Fibroblast of gingiva (primary cell): ENCODE measurements at places on chromosomes 2 and 18.

- DNase-seq = no peak
Observed at GRCh38 chr2:88856409-88857135, 165.1 kb downstream of the RPIA start.

DNA sequence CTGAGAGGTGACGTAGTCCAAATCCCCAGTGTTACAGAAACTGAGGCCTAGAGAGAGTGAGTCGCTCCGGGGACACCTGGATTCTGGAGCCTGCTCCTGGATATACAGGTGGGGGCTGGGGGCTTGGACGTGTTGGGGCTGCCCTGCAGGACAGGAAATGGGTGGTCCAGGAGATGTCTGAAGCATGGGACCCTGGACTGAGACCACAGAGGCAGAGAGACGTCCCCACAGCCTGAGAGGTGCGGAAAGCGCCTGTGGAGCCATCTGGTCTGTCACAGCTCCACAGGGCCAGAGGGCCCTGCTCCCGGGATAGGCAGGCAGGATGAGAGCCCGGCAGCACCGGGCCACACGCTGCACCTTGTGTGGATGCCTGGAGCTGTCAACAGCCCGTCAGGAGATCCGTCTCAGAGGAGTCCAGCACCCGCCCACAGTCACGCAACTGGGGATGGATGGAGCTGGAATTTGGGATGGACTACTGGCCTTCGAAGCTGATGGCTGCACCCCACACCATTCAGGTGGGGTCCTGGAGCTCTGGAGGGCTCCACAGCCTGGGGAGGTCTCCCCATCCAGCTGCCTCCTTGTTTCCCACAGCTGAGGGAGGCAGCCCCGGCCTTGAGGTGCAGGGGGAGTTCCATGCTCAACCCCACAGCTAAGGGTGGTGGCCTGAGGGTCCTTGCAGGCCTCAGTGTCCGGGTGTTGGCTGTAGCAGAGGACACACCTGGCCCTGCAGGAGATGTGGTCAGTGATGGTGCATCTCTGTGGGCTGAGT, 303.0 kb downstream of the NDUFA10 start:
- no peak for DNase-seq

DNA sequence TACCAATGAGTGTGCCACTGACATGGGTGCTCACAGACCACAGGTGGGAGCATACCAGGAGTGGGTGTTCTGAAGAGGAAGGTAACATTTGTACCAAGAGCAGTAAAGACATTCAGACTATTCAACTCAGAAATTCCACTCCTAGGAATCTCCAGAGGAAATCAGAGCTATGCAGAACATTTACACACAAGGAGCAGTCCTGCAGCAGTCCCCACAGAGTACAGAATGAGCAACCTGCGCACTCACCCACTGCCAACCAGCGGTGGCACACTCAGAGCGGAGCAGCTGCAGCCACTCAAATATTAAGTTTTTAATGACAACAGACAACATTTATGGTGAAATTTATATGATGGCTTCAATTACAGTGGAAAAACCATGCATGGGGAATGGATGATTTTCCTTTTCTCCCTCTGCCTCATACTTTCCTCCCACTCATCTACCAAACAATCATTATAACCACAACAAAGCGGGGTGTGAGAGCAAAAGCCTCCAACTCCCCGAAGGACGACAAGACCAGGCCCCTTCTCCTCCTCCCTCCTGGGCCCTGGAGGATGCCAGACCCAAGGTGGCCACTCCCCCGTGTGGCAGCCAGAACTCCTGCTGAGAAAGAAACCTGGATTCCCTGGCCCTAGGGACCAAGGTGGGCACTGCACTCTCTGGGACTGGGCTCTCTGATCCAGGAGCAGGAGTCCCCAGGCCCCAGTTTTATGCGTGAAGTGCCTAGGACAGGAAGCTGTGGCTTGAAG, 5.4 kb downstream of the HS6ST1 start:
- DNase-seq = peak; percentile 36

- DNase-seq = no peak
Observed at GRCh38 chr2:183497861-183498260, 373.6 kb downstream of the NUP35 start.

GRCh38 chr2:37402636-37403035, 58.2 kb downstream of the QPCT start:
- DNase-seq = no peak

- DNase-seq = no peak
Observed at GRCh38 chr2:203748331-203749126, 42.1 kb downstream of the CD28 start.

- DNase-seq = no peak
Observed at GRCh38 chr2:39234754-39235153, 9.0 kb downstream of the CDKL4 start.

DNA sequence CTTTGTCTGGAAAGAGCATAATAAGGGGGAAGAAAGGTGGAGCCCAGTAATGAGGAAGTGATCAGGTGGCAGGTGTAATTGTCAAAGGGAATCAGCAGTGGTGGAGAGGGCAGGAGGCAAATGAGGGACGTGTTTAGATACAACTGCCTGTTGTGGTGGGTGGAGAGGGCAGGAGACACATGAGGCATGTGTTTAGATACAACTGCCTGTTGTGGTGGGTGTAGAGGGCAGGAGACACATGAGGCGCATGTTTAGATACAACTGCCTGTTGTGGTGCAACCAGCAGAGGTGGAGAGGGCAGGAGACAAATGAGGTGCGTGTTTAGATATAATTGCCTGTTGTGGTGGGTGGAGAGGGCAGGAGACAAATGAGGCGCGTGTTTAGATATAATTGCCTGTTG, 173.1 kb downstream of the ANKRD30B start:
- no peak for DNase-seq

DNA sequence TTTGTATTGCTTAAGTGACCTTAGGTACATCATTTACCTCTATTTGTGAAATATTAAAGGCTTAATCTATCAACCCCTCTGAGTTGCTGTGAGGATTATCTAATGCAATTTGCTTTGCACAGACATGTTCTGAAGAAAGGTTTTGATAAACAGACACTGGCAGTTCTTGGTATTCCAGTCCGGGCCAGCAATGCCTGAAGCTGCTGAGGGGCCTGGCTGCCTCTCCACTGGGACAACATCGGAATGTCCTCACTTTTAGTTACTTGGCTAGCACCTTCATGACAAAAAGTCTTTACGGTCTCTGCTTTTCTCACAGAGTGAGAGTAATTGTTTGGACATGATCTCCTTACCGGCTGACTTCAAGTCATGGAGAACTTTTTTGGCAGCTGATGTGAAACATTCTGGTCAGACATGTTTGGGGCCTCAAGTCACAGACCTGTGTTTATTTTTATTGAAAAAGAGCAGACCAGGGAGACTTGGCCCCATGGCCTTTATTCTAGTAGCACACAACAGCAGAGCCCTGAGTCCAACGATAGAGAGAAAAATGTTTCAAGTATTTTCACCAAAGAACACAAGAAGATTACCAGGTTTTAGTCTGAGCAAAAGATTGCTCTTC, 1112.3 kb upstream of the FANCL start:
- DNase-seq = no peak

- DNase-seq = no peak
Observed at GRCh38 chr18:49175071-49175470, 224.3 kb upstream of the SMAD7 start.

DNA sequence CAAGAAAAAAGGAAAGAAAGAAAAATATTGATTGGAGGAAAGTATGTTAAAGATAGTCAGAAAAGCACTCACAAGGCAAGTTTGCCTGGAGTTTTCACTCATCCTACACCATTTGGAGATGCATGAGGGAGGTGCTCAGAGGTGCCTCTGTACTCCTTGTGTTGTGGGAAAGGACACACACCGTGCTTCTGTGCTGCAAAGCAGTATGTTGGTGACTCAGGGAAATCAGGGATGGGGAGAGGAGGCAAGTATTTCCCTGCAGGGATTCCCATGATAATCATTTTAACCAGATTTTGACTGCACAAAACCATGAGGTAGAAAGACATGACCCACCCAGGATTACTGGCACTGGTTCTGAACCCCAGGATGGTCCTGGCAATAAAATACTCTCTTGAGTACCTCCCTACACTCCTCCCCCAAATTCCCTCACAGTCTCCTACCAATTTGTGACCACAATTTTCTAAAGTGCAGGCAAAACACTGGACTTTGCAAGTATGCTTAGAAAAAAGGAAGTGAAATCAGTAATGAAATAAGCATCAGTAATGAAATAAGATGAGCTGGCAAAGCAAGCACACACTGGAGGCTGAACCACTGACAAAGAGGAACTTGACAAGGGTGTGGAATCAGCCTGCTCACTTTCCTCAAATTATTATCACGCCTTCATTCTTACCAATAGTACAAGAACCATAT, 155.5 kb upstream of the ACVR2A start:
- no peak for DNase-seq

DNA sequence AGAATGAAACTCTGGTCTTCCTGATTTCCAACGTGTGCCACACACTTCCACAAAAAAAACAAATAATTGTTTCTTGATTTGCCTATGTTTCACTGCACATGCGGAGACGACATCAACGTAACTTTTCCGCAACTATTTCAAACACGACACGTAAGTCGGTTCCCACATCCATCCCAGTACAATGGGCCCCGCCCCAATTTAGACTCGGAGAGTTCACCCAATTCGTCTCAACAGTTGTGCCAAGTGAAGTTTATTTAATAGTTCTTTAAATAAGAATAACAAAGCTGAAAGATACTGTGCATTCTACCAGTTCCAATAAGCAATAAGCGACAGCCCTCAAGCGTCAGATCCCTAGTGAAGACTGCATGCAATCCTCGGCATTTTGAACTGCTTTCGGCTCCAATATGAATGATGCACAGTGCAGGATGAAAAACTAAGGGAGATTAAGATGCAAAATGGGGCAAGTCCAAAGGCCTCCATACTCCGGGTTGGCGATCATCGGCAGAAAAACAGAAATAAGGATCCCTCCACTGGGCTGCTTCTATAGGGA, 664 bp downstream of the CCT4 start:
- peak; percentile 41 for DNase-seq

GRCh38 chr2:126802316-126802715, 96.4 kb upstream of the TEX51 start:
- no peak for DNase-seq

GRCh38 chr18:78319264-78319663, 660.4 kb upstream of the SALL3 start:
- no peak for DNase-seq

DNA sequence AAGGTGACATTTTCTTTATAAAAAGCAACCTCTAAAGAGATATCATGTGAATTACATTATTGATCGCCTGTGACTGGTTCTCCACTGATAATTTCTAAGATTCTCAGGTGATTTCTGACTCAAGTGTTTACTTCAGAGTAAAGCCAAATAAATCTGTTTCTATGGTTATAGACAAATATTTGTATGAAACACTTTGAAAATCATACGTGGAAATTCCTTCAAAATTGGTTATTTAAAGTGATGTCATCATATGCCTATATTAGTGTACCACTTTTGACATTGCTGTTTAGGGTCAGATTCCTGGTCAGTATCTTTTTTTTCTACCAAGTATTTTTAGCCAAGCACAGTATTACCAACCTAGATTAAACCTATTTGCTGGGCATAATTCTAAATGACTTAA, 881.3 kb upstream of the FAM98A start:
- no peak for DNase-seq

DNA sequence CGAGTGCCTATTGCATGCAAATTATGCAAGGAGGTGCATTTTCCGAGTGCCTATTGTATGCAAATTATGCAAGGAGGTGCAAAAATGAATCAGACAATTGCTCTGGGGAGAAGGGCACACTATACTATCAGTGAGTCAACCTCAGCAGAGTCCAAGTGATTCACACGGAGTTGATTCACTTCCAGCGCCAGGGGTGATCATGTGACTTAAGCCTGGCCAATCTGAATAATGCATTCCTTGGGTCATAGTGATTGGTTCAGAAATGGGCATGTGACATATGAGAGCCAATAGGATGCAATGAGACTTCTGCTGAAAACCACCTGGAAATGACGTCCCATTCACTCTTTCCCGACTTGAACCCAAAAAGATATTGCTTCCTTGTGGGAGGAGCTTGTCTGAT, 152.2 kb downstream of the DAW1 start:
- DNase-seq = no peak

GRCh38 chr2:18425210-18425703, 135.2 kb downstream of the RDH14 start:
- no peak for DNase-seq

DNA sequence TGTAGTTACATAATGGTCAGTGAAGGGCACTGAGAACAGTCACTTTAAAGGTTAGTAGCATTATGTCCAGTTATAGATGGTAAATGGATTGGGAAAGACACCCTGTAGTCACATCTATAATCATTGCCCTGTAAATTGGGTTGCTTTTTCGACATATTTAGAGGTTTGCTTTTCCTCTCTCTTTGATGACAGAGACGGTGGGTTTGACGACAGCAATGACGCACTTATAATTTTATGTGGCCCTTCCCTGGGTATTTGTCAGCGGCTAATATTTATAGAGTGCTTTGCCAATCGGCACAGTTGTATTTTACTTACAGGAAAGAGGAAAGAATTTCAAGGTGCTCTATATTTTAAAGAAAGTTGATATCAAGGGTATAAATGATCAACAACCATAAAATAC, 2.8 kb downstream of the CPS1 start:
- no peak for DNase-seq

GRCh38 chr18:14086458-14087231, 45.6 kb downstream of the ZNF519 start:
- peak; percentile 45 for DNase-seq

DNA sequence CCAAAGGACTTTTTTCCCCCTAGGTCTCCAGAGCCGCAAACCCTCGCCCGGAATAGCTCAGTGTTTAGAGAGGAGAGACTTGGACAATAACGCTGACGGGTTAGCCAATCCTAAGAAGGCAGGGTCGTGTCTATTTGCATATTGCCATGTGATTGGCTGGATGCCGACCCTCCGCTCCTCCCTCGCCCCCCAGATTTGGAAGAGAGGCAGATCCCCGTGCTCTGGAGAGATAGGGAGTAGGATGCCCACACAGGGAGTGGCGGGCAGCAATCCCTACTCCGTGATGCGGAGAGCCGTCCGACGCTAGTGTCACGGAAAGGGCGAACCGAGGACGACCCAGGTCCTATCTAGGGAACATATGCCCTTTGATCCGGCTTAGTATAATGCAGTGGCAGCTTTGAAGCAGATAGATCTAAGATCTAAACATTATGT, 1.4 kb downstream of the WNT6 start:
- DNase-seq = no peak

GRCh38 chr18:48621240-48621639, 82.4 kb downstream of the CTIF start:
- DNase-seq = peak; percentile 57

GRCh38 chr2:158998551-158999248, 30.3 kb downstream of the TANC1 start:
- peak; percentile 24 for DNase-seq

DNA sequence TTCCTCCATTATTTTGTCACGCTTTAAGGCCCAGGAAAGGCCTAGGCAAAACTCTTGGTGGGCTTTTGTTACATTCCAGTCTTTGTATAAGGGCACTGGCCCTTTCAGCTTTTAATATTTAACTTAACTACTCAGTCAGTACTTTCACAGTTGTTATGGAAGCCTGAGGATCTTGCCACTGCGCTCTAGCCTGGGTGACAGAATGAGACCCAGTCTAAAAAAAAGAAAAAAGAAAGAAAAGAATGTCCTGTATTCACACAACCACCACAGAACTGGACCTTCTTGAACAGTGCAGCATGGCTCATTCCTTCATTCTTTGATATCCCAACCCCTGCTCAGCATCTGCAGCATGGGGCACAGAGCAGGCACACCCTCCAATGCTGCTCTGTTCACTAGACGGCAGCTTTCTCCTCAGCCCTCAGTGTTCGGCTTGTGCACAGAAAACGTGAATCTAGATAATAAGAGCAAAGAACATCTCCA, 93.4 kb upstream of the MSH2 start:
- DNase-seq = no peak

GRCh38 chr2:237236188-237236587, 150.5 kb downstream of the COPS8 start:
- peak; percentile 62 for DNase-seq

- DNase-seq = no peak
Observed at GRCh38 chr18:79067611-79068010, 1.6 kb upstream of the ATP9B start.
